ENCODE measurements at places on chromosomes 16 and 17.

GRCh38 chr16:399340-400019 lies 2.2 kb upstream of the DECR2 start:
- no peak for DNase-seq

- no peak for DNase-seq
Measured at GRCh38 chr17:68302666-68303065, 11.4 kb downstream of the ARSG start.

DNA sequence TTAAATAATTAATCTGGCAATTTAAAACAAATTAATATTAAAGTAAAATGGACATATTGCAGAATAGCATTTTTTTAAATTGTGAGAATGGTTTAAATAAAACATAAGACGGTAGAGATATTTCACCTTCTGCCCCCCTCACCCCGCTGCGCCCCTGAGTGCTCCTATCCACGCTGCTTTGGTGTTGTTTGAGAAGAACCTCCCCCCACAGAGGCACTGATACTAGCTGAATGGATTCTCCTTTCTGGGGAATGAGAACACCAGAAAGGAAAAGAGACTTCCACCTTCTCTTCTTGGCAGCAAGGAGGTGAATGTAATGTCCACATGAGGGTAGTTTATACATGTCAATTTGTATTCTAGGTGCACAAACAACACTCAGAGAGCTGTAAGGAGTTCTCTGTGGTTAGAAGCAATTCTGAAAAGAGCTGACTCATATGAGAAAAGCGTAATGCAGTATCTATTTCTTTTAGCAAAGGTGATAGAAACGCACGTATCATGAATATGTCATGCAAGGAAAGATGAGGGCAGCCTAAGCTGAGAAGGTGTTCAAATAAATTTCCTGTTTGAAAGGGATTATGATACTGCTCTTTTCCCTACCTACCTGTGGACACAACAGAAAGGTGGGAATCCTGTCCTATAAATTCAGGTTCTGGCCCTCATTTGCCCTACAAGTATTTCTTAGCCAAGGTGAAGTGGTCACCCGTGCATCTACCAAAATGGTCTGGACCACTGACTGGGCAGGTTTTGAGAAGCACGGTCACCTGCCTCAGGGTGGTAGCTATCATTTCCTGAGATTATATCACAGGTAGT lies 126.9 kb downstream of the PARN start:
- DNase-seq: no peak

- DNase-seq: no peak
Measured at GRCh38 chr17:81691608-81692007, 7.8 kb downstream of the HGS start.

GRCh38 chr17:8365143-8365542 lies 11.4 kb downstream of the KRABD2 start:
- DNase-seq: no peak

GRCh38 chr17:31093866-31094599 lies 744 bp upstream of the NF1 start:
- no peak for DNase-seq

DNA sequence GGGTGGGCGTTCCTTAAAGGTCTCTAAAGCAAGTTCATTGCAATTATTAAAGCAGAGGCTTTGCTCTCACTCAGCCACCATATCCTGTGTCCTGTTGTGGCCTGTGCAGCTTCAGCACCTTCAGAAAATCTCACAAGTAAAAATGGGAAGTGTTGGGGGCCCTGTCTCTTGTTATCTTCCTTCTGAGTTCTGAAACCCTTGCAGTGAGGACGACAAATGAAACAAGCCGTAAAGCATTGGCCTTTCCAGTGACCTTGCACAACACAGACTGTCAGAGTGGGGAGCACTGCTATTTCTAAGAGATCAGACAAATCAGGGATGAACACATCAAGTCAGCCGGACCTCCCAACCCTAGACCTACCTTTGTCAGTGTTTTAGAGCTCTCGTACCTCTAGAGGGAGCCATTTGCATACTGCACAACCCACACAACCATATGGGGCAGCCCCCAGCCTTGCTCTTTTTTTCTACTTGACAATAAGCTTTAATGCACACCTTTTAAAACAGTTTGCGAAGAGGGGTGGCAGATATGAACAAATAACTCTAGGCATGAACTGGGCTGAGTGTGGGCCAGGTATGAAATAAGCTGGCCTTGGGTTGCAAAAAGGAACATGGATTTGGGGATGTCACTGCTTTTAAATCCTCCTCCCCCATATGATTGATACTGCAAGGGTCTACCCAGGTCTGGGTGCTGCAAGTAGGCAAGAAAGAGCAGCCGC lies 89.8 kb downstream of the KATNIP start:
- no peak for DNase-seq

- no peak for DNase-seq
Measured at GRCh38 chr16:87548046-87548445, 54.3 kb upstream of the JPH3 start.

GRCh38 chr16:80100846-80101451 lies 439.8 kb upstream of the DYNLRB2 start:
- DNase-seq: no peak

DNA sequence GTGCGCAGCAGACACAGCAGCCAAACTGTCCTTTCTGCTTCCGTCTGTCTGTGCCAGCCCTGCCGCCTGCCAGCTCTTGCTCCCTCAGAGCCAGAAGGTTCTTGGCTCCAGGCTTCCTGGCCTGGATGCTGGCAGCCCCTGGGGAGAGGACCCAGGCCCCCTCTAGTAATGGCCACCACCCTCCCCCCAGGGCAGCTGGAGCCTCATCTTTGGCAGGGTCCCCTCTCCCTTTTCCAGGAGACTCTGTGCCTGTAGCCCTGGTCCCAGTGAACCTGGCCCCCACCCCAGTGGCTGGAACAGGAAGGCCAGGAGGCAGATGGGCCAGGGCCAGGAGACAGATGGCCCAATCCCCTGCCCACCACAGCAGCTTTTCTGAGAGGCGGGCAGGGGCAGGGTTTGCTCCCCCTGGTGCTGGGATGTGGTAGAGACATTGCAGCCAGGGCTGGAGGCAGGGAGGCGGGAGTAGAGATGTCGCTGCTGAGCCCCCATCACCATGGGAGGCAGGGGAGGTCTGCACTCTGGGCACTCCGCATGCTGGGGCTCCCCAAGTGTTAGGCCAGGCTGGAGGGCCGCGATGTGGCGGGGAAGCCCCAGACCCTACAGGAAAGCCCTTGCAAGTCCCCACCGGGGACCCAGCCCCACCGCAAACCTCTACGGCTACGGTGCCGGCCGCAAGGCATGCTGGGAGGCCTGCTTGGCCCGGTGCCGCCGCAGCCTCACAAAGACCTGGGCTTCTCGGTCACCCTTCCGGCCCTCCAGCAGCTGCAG lies 16.7 kb downstream of the UNC13D start:
- DNase-seq: peak; percentile 49

GRCh38 chr17:10336393-10336792 lies 36.4 kb downstream of the MYH13 start:
- DNase-seq: no peak

DNA sequence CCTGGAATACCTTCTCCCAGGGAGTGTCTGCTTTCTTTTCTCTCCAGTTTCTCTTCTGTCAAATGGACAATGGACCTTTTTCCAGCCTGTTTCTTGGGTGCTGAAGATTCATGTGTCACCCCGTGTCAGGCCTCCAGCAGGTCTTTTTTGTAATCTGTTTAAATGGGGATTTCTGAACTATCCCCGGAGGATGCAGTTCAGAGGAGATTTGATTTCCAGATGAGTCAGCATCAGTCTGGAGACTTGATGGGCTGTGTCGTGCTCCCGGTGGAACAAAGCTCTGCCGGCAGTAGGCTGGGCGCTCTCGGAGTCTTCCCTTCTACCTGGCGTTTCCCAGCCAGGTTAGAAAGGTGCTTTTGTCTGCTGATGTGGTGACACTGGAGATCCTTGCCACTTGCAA lies 440.6 kb downstream of the HS3ST3B1 start:
- no peak for DNase-seq

DNA sequence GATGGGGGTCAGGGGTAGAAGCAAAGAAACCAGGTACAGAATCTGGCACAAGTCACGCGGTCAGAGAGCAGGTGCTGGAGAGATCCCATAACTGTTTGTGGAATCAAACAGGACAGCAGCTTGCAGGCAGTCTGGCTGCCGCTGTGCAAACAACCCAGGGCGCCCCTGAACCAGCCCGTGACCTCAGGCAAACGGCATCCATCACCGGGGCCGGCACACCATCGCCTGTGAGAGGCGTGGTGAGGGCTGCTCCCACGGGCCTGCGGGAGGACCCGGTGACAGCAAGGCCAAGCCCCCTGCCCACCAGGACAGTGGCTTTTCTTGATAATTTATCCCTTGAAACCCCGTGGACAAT lies 47.9 kb downstream of the CBFA2T3 start:
- no peak for DNase-seq
